Heart right ventricle (tissue), 16 donors: ENCODE measurements at places on chromosomes 3 and 15. TPM values are rescaled to one million over a fixed set of nuclear protein-coding genes. Genes with fewer than 3 reads are reported as not detected.
A peak's percentile ranks its signal among the peaks of the same experiment; 100 is the strongest.

The CHST14 gene
- total RNA-seq: 11.5 TPM

The ZNF660 gene
- total RNA-seq: 2.3 TPM

The STRA6 gene
- not detected for total RNA-seq

The CPLX3 gene
- 1.2 TPM for total RNA-seq

- no peak for DNase-seq
- peaks cover 3% of the 10 kb centered on the region for H3K27me3 ChIP-seq
- no peaks in the 10 kb centered on the region for H3K36me3 ChIP-seq
- H3K4me1 ChIP-seq: no peaks in the 10 kb centered on the region
- no peak overlapping the region for H3K4me3 ChIP-seq
- H3K27ac ChIP-seq: no peak overlapping the region
Observed at GRCh38 chr3:120854908-120855526, 53.0 kb upstream of the STXBP5L start.

DNA sequence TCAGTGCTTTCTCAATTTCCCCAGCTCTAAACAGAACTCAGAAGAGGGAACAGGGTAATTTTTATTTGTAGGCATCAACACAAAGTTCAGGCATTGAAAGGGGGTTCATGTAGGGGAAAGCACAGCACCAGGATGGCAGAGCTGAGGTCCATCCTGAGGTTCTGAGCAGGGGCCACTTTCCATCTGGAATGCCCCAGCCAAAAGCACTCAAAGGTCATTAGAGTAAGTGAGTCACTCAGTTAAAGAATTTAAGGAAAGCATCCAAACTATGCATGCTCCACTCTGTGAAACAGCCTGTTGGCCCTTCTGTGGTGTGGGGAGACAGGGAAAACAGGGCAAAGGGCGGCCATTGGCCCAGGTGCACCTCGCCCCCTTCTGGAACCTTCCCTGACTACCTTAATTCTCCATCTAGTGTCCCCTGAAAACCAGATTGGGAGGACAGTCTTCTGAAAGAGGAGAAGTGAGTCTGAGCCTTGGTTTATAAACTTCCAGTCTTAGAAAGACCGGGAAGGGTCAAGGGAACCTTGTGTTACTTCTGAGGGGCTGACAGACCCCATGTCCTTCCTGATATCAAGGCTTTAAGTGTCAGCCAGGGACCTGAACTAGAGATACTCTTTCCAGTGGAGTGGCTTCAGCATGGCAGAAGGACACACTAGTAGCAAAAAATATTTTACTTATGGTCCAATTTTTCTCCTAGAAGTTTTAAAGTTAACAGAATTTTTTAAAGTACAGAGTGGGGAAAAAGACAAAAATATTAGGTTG, 133.3 kb downstream of the MYLK start:
- H3K36me3 ChIP-seq: no peaks in the 10 kb centered on the region
- DNase-seq: no peak
- H3K4me3 ChIP-seq: no peak overlapping the region
- H3K27ac ChIP-seq: no peak overlapping the region
- H3K27me3 ChIP-seq: no peaks in the 10 kb centered on the region
- H3K4me1 ChIP-seq: no peaks in the 10 kb centered on the region

GRCh38 chr3:63328365-63328764, 50.3 kb downstream of the SYNPR start:
- no peaks in the 10 kb centered on the region for H3K36me3 ChIP-seq
- H3K4me1 ChIP-seq: no peaks in the 10 kb centered on the region
- no peak overlapping the region for H3K4me3 ChIP-seq
- no peaks in the 10 kb centered on the region for H3K27me3 ChIP-seq
- peak; percentile 26 for DNase-seq
